ENCODE measurements at places on chromosomes 7 and 10.

DNA sequence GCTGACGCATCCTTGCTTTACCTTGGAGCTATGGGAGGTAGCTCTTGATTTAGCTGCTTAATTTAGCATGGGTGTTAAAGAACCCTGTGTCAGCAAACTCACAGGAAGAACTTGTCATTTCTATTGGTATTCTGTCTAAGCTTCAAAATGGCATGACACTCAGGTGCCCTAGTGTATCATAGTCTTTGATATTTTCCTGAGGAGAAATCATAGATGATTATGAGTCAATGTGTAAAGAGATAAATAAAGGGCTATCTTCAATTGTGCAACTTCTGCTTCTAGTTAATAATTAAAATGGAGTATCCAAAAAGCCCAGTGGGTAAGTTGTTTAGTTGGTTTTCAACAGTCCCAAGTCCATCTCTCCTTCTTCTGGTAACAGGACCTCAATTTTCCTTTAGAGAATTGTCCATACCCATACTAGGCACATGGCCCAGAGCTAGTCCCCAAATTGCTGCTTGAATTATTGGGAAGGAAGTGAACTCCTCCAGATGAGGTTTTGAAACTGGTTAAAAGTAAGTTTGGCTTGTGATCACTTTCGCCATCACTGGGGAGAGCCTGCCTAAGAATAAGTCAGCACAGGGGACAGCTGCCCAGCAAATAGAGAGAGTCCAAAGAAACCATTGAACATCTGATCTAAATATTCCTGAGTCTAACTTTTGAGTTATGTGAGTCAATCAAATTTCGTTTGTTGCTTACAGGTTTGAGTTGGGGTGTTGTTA, 169.0 kb upstream of the PHYHIPL start:
- DNase-seq = no peak

DNA sequence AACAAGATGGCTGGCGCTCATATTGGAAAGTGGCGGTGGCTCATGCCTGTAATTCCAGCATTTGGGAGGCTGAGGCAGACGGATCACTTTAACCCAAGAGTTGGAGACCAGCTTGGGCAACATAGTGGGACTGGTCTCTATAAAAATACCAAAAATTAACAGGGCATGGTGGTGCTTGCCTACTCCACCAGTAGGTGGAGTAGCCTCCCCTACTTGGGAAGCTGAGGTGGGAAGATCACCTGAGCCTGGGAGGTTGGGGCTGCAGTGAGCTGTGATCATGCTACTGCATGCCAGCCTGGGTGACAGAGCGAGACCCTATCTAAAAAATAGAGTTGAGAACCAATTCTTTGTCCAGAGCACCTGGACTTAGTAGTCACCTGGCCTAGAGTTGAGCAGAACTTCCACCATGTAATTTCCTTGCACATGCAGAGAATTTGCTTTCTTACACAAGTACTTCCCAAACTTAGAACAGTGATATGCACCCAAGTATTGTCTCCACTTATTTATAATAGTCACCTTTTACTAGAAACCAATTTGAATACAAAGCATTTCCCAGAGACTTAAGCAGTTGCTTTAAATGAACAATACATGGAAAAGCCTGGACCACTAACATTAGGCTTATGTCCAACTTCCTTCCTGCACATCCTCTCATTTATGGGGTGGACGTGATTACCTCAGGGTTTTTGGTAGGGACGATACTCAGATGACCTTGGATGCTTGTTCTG, 15.9 kb downstream of the LAMB4 start:
- DNase-seq = peak; percentile 37

DNA sequence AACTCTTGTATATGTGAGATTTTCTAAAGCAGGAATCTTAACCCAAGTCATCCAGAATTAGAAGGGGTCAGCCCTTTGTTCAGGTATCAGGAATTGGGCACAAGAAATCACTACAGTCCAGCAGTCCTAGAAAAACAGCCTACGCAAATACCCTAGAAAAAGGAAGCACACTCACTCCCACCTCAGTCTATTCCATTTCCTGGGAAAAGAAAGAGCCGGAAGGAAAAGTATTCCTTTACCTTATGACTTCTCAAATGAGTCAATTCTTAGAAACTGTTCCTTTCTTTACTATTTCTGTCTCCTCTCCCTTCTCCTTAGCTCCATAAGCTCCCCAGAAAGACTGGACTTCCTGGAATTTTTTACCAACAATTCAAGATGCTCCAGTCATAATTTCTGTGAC, 62.7 kb downstream of the DNAJC12 start:
- DNase-seq = no peak

GRCh38 chr10:7359356-7359755, 51.5 kb downstream of the SFMBT2 start:
- DNase-seq = no peak

GRCh38 chr10:17049195-17049594, 80.4 kb downstream of the CUBN start:
- no peak for DNase-seq

DNA sequence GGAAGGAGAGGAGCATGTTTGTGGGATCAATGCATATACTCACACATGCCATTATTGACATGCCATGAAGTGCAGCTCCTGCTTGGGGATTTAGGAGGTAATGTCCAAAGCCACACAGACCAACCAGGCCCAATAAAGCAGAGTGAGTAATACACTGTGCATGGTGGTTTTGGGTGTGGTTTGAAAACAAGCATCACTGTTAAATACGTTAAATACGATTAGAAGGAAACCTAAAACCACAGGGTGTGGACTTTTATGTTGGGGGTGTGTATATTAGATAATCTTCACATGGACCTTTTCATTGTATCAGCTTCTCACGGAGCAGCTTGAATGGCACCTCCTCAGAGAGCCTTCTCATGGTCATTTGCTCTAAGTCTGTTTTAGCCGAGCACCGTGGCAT, 10.4 kb upstream of the EIF3A start:
- peak; percentile 99 for DNase-seq

DNA sequence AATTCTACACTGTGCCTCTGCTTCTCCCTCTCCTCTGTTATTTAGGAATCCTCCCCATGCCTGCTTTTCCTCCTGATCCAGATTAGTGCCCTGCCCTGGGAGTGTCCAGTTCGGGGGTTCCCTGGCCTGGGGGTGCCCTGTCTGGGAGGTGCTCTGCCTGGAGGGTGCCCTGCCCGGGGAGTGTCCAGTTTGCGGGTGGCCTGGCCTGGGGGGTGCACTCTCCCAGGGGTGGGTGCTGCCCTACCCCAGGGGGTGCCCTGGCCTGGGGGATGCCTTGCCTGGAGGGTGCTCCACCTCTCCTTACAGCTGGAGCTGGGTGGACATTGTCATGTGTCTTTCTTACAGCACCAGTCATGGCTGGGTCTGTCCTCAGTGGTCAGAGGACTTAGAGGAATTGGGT, 20.2 kb downstream of the RAMP3 start:
- no peak for DNase-seq

DNA sequence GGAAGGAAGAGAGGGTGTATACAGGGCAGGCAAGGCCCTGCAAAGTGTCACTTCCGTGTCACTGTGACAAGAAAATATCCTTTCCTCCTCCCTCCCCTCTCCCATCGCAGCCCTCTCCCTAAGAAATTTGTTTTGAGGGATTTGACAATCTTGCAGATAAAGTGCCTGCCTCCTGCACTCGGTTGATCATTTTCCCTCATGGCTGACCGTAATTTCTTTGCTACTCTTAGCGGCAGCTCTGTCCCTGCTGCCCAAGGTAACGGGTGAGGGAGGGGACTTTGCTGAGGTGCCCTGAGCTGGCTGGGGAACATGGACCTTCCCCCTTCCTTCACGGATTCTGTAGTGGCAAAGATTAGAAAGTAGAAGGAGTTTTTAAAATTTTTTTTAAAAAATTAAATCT, 179.1 kb downstream of the TCF7L2 start:
- DNase-seq = no peak

- DNase-seq = peak; percentile 72
Measured at GRCh38 chr7:113289140-113289740, 170.9 kb upstream of the SMIM30 start.

- peak; percentile 49 for DNase-seq
Measured at GRCh38 chr7:27767374-27767773, 27.4 kb downstream of the TAX1BP1 start.
